ENCODE measurements at places on chromosomes 4 and X.

DNA sequence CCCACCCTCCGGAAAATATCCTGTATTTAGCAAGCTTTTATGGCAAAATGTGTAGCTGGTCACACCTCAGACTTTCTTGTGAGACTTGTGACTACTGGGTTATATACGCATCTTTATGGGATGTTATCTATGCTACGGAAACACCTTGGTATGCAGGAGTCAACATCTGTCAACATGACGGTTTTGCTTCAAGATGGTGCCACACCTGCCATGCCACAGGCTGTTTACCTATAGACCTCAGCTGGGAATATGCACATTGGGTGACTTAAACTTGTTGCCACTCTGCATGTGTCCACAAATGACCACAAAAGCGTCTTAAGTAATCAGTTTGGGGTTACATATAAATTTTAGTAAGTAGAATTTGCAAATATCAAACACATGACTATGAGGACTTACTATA, 192.3 kb upstream of the ATP6AP2 start:
- no peak for DNase-seq

GRCh38 chr4:113981591-113981990, 2.1 kb upstream of the ARSJ start:
- DNase-seq = no peak

DNA sequence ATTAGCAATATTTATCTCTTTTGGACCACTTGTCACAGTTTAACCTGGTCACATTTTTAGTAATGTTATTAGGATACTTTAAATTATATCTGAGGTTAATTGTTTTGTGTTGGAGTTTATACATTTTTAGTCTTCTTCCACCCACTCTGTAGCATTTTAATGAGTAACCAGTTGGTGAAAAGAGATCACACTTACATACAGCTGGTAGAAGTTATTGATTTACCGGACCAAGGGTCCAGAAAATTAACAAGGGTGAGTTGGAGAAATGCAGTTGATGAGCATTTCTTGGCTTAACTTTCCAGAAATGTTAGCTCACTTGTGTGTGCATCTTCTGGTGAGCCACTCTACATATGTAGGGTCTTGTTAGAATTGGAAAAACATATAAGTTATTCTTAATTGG, 219.6 kb downstream of the GRXCR1 start:
- DNase-seq = no peak

- no peak for DNase-seq
Measured at GRCh38 chr4:90951037-90951436, 823.8 kb downstream of the CCSER1 start.

- DNase-seq = no peak
Measured at GRCh38 chr4:141153751-141154510, 20.7 kb upstream of the RNF150 start.

DNA sequence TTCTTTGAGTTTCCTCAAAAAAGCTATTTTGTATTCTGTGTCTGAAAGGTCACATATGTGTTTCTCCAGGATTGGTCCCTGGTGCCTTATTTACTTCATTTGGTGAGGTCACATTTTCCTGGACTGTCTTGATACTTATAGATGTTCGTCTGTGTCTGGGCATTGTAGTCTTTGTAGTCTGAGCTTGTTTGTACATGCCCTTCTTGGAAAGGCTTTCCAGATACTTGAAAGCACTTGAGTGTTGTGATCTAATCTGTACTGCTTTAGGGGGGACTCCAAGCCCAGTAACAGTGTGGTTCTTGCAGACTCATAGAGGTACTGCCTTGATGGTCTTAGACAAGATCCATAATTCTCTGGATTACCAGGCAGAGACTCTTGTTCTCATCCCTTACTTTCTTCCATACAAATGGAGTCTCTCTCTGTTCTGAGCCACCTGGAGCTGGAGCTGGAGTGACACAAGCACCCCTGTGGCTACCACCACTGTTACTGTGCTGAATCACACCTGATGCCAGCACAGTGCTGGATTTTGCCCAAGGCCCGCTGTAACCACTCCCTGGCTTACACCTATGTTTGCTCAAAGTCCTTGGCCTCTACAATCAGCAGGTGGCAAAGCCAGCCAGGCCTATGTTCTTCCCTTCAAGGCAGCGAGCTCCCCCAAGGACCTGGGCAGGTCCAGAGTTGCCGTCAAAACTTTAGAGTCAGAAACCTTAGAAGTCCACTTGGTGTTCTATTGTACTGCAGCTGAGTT, 72.3 kb upstream of the EFHC2 start:
- DNase-seq = no peak

GRCh38 chr4:116724249-116724648, 361.1 kb downstream of the TRAM1L1 start:
- DNase-seq = no peak

DNA sequence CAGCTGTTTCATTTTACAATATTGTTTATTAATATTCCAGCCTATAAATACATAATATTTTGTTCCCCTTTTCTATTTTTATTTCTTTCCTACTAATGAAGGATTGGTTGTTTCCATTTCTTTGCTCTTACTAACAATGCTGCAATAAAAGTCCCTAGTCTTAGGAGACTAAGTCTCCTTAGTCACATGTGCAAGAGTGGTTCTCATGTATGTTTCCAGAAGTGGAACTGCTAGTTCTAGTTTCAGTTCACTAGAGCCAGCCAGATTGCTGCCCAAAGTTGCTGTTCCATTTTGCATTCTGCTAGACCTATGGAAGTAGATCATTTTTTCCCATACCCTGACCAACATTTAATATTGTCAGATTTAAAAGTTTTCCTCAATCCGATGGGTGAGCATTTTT, 44.3 kb downstream of the CNGA1 start:
- DNase-seq = no peak

GRCh38 chr4:46016306-46016705, 107.5 kb downstream of the GABRG1 start:
- DNase-seq = no peak

DNA sequence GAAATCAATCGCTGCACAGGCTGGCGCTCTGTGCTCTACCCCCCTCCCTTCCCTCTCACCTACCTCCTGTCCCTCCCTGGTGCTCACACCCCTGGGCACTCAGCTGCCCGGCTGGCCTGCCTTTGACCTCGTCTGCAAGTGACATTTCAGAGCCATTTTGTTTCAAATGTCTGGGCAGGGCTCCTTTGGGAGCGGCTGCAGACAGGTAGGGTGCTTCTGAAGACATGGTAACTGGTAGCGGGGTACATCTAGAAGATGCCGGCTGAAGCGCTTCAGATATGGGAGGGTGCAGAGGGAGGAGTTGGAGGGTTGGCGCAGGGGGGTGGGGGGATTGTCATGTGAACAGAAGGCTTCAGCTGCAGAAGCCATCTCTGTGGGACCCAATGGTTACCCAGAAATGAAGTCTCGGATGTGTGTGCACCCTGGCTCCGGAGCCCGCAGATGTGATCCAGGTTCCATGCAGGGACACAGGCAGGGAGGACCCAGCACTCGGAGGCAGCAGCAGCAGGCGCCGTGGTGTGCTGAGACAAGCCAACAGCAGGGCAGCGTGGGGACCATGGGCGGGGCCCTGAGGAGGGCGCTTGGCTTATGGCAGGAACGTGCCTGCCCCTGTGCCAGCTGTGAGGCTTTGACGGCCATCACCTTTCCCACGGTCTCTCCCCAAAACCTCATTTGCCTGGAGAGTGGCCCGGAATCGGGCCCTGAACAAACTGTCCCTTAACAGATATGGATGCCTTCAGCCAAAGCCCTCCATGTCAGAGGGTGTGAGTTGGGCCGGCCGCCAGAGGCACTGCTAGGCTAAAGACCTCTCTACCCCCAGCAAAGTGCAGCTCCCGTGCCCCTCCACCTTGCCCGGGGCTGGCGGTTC, 7.6 kb upstream of the DUSP9 start:
- no peak for DNase-seq

DNA sequence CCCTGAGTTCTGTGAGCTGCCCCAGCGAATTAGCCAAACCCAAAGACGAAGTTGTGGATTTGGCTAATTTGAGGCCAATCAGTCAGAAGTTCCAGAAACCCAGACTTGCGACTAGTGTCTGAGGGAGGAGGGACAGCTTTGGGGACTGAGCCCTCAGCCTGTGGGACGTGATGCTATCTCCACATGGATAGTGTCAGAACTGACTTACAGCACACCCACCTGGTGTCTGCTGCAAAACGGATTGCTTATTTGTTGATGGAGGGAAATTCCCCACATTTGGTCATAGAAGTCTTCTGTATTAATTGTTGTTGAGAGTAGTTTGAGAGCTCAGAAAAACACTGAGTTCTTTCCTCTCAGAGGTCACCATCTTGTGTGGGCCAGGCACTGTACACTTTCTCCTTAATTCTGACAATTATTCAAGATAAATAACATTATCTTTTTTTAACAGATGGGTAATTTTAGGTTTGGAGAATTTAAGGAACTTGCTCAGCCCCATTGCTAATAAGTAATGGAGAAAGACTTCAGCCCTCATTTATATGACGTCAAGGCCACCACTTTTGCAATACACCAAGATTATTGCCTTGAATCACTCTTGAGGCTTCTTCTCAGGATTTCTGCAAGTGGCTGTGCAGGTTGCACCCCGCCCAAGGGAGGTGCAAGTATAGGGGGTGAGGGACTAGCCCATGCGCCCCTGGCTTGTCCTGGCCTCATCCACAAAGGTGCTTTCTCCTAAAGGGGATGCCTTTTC, 16.7 kb downstream of the CLRN2 start:
- no peak for DNase-seq

GRCh38 chr4:82899374-82900065, 1.0 kb upstream of the THAP9 start:
- no peak for DNase-seq

GRCh38 chr4:151692443-151692782, 68.4 kb downstream of the GATB start:
- no peak for DNase-seq

DNA sequence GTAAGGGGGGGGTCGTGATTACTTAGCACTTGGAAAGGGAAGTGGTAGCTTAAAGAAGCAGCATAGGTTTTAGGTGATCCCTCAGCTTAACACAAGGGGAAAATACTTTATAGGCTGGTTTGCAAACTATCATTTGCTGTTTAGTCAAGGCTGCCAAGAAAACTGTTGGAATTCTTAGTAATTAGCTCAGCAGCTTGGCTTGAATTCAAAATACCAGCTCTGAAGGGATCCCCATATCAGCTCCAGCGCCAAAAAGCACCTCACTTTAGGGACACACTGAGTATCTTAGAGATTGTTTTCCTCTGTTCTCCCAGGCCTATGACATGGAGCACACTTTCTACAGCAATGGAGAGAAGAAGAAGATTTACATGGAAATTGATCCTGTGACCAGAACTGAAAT, 8.8 kb downstream of the TNMD start:
- no peak for DNase-seq

DNA sequence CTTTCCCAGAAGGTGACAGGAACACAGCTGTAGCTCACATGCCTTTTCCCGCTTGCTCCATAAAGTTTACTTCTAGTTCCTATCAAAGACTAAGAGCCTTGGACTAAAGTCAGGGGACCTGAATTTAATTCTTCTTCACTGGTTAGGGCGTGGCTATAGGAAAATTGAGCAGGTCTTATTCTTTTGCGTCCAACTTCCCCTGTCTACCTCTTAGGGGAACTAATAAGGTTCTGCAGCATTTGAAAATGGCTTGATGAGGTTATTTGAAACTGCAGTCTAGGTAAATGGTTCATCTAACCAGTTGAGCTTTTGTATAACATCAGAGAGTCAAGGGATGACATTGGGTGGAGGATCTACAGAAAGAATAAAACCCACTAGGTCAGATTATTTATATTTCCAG, 2.6 kb downstream of the ARHGAP10 start:
- DNase-seq = no peak

DNA sequence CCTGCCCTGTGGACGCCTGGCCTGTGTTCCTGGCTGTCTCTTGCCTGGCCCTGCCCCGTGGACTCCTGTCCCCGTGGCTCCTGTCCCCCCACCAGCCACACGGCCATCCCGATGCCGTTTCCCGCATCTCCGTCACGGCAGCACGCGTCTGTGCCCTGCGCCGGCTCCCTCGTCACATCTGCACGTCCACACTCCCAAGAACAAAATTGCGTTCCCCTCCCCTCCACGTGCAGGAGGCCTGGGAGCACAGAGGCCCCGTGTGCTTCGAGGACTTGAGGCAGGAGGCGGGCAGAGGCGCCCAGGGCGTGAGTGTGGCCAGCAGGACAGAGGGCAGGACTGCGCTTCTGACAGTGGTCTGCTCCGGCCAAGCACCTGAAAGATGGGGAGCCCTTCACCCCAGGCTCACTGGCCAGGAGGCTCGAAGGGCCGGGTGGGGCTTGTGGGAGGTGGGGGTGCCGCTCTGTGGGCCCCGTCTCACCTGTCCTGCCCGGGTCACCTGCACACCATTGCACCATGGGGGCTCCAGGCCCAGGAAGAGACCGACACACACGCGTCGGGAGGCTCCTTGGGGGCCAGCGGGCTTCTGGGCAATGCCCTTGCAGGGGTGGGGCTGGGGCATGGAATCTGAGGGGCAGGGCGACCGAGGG, 17.3 kb downstream of the FGFRL1 start:
- DNase-seq = no peak

DNA sequence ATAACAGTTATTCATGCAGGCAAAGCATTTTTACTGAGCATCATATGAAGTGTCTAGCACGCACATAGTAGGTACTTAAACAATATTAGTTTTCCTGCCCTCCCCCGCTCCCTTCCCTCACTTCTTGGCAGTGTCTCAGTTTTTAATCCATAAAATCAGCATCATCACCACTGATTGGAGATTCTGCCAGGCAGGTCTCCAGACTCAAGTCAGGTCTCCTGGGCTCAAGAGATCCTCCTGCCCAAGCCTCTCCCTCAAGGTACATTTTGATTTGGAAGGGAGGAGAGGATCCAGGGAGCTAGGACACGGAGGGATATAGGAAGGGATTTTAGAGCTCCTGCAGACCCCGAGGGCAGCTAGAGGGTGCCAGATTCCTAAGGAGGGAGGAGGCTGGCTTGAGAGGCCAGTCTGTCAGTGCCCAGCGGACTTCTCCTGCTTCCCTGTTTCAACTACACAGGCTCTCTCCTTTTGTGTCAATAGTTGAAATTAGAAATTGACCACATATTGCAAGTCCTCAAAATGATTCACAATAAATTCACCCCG, 4.4 kb upstream of the FAT1 start:
- no peak for DNase-seq

- DNase-seq = no peak
Measured at GRCh38 chr4:138833974-138834373, 181.6 kb upstream of the NOCT start.

Data from central memory CD4-positive, alpha-beta T cell (primary cell).